ENCODE measurements at places on chromosomes 7 and 10.
A peak's percentile ranks its signal among the peaks of the same experiment; 100 is the strongest.

DNA sequence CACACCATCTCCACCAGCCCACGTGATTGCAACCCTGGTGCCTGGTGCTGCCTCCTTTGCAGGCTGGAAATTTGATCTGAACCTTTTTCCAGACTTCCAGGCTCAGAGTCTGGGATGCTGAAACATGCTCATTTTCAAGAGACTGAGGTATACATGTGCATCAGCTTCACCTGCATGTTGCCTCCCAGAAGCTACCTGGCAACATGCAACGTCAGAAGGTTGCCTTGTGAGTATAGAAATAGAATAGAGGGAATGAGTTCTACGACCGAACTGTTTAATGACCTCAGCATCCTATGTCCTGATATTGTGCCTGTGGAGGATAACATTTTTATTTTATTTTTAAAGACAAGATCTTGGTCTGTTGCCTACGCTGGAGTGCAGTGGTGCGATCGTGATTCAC lies 1.9 kb upstream of the ZNF212 start:
- DNase-seq = no peak

DNA sequence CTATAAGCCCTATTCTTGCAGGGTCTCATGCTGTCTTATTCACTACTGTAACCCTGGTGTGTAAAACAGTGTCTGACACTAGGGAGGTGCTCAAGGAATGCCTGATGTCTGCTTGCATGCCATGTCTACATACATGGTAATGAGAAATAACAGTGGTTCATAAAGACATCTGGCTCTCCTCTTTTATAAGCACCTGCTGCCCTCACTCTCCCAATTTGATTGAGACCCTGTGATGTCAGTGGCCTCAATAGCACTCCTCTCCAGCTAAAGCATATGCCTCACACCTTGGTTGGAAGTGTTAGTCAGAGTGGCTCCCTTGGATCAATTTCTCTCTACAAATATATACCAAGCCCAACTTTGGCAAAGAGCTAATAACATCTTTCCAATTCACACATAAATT lies 30.6 kb downstream of the ANK3 start:
- DNase-seq = no peak

DNA sequence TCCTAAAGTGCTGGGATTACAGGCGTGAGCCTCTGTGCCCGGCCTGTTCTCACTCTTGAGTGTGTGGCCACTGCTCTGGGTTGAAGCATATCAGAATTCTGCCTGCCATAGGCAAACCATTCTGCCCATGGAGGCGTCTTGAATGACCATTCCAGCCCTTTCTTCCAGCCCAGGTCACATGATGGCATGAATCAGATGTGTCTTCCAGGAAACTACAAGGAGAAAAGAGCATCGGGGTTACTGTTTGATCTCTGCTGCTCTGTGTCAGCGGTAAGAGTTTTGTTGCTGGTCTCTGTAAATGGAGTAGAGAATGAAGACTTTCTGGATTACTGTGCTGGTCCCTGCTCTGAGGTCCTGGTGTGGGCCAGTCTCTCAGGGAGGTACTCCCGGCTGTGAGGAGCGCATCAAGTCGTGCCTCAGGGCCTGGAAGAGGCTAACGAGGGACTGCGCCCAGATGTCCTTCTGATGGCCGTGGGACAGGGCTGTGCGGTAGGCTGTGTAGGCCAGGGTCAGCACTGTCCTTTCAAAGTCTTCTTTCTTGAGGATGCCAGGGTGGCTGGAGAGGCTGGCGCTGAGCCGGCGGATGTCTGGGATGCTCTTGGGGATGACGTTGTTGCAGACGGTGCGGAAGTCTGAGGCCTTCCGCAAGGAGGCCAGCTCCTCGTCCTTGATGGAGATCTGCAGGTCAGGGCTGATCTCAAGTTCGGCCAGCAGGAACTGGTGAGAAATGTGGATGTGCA lies 5.8 kb upstream of the SLC13A4 start:
- no peak for DNase-seq

GRCh38 chr7:24024276-24025068 lies 259.5 kb upstream of the NPY start:
- DNase-seq = no peak

DNA sequence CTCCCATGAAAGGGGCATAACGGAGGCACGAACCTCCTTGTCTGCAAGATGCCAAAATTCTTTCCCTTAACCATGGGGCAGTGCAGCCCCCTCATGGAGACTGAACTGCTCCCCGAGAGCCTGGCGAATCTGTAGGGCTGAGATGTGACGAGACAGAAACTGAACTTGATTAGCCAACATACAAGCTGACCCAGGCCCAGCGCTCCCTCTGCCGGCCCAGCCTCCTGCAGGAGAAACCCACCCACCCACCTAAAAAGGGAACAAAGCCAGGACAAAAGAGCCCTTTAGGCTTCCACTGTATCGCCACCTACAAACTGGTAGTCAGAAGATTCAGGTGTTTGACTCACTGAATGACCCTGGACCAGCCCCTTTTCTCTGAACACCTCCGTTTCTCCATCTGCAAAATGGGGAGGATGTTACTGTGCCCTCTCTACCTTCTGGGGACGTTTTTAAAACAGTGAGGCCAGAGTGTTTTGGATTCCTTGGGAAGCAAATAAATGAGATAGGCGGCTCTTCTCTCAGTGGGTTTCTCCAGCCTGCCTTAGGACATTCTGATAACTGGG lies 58.4 kb downstream of the C10orf105 start:
- DNase-seq = no peak

DNA sequence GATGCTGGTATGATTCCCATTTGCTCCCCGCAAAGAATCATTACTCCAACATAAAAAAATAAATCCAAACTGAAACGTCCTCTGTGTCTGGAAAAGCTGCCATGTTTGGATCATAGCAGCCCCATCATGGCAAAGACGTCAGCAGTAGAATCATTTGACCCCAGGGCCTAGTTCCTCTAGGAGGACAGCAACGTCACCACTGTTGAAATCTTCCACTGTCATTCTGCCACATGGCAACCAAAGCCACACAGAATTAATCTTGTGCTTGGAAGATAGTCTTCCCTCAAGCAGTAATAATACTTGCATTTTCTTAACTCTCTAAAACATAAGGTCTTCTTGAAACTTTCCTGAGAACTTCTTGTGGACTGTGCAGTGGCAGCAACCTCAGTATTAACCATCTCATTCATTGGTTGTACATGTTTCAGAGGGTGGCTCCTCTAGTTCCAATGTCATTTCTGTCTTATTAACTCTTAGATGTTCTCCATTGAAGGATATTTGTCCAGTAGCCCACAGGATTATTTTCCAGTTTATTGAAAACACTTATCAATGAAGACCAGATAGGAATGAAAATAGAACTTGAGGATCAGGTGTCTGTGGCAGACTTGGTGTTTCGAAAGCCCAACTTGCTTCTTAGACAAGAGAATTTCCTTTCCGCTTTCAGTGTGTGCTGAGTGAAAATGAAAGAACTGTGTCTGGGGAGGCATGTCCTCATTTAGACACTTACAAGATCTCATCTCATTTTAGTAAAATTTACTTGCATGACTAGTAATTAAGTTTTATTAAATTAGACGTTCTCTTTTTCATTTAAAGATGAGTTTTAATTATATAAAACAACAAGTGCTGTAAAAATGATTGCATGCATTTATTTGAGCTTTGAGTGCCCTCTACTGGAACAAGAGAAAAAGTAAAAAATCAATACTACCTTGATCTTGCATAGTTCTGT lies 28.9 kb upstream of the INHBA start:
- DNase-seq = no peak

DNA sequence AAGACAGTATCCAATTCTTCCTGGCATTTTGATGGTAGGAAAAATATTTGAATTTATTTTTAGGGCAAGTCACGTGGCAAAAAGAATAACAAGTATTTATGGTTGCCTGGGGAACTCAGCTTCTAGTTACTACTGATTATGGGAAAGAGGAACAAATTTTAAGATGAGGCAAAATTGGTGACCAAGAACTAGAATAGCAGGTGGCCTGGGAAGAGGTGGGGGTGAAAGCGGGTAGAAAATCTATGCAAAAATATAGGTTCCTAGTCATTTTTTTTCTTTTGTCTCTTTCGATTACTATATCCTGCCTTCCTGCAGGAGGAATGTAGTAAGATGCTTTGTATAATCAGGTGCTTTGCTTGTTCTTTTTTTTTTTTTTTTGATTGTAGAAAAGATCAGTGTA lies 27.8 kb downstream of the ENTPD1 start:
- no peak for DNase-seq

DNA sequence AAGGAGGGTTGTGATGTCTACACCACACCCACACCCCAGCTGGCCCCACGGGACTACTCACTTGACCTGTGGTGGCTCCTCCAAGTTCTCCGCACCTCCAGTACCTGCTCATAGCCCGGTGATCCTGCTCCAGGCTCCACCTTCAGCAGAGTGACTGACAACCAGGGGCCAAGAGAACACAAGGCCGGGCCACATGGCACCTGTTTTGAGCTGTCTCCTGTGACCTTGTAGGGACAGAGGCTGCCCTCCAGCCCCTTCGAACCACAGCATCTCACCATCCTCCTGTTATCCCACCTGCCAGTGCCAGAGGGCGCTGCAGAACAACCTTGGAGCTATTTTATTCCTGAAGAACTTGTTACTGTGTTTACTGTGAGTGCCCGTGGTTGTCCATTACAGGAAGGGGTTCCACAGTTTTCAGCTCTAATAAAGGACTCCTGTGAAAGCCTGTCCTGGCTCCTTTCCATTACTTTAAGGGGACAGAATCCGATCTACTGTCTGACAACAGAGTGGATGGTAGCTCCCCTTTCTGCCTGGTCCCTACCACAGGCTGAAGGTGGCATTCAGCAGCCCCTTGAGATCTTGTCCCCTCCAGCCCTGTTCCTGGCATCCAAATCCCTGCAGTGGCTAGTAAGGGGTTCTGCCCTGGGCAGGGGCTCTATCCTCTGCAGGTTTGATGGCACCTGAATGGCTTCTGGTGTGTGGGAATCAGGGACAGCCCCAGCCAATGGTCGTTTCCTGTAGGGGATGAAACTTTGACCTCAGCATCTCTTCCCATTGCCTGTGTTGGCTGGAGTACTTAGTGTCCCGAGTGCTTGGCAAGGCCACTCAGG lies 50.8 kb downstream of the C10orf120 start:
- peak; percentile 3 for DNase-seq

DNA sequence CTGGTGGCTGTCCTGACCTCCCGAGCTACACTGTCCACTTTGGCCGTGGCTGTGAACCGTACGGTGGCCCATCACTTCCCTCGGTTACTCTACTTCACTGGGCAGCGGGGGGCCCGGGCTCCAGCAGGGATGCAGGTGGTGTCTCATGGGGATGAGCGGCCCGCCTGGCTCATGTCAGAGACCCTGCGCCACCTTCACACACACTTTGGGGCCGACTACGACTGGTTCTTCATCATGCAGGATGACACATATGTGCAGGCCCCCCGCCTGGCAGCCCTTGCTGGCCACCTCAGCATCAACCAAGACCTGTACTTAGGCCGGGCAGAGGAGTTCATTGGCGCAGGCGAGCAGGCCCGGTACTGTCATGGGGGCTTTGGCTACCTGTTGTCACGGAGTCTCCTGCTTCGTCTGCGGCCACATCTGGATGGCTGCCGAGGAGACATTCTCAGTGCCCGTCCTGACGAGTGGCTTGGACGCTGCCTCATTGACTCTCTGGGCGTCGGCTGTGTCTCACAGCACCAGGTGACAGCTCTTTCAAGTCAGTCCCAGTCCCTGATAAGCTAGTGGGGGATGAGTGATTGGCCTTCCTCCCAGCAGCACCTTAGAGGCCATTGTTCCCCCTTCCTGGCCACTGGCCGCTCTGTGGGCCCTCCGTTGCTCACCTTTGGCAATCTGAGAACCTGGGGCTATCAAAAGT lies 3.0 kb downstream of the CHPF2 start:
- no peak for DNase-seq

DNA sequence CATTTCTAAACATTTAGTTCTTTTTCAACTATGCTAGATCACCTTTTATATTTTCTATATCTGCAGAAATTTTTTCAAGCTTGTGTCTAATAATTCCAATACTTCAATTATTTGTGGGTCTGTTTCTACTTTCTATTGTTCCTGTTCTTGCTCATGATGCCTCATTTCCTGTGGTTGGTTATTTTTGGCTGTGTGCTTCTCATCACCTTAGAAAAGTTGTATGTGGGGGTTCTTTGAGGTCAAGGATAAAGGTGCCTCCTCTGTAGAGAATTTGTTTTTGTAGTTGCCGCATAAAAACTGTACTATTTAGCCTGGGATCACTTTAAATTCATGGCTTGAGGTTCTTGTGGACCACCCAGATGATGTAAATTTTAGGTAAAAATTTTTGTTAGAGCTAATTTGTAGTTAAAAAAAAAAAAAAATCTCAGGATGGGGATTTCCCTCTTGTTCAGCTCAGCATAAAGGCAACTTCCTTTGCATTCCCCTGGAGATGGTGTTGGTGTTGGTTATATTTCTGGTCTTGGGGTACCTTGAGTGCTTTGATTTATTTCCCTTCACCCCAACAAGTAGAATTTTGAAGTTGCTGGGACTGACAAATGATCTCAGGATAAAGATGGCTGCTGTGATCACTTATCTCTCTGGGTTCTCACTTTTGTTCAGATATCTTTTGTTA lies 27.0 kb upstream of the JAZF1 start:
- peak; percentile 4 for DNase-seq

GRCh38 chr10:59839576-59839975 lies 66.8 kb downstream of the CCDC6 start:
- no peak for DNase-seq

DNA sequence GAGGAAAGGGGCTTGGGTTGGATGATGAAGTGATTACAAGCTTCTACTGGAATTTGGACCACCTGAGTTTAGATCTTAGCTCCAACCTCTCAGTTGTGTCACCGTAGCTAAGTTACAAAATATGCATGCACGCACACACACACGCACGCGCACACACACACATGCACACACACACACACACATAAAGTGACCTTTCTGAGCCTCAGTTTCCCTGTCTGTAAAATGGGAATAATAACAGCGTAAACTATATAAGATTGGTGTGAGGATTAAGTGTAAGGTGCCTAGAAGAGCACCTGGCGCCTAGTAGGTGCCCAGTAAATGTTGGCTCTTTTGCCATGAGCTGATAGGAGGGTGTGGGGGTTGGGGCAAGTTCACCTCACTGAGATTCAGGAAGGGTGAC lies 12.6 kb upstream of the AQP1 start:
- DNase-seq = no peak

DNA sequence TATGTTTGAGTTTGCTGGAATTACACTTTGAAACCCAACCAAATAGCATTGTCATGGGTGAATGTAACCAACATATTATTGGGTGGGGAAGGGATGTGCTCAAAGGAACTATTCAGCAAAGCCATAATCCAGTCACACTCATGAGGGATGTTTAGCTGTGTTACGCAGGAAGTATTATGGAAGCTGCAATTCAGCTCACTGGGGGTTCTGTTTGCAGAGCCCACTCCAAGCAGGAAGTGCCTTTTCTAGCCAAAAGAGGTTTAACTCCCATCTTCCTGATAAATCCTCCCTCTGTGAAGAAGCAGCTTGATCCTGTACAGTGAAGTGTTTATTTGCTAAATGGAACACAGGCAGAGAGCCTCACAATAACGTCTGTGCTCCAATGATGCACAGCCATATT lies 172.5 kb downstream of the GLI3 start:
- DNase-seq = no peak

- DNase-seq = no peak
These were observed 25.4 kb upstream of the CRHR2 start for GRCh38 chr7:30707391-30708357.

DNA sequence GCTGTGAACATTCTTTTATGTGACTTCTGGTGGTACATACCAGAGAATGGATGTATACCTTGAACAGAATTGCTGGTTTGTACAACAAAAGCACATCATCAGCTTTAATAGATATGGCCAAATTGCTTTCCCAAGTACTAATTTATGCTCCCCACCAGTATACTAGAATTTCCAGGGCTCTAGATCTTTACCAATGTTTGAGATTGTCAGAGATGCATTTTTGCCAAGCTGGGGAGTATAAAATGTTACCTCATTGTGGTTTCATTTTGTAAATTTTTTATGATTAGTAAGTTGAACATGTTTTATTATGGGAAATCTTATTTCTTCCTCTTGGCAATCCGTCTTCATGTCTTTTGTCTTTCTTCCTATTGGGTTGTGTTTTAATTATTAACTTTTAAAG lies 179.9 kb upstream of the TMEM106B start:
- no peak for DNase-seq
